ENCODE measurements at places on chromosomes 16 and 17.

DNA sequence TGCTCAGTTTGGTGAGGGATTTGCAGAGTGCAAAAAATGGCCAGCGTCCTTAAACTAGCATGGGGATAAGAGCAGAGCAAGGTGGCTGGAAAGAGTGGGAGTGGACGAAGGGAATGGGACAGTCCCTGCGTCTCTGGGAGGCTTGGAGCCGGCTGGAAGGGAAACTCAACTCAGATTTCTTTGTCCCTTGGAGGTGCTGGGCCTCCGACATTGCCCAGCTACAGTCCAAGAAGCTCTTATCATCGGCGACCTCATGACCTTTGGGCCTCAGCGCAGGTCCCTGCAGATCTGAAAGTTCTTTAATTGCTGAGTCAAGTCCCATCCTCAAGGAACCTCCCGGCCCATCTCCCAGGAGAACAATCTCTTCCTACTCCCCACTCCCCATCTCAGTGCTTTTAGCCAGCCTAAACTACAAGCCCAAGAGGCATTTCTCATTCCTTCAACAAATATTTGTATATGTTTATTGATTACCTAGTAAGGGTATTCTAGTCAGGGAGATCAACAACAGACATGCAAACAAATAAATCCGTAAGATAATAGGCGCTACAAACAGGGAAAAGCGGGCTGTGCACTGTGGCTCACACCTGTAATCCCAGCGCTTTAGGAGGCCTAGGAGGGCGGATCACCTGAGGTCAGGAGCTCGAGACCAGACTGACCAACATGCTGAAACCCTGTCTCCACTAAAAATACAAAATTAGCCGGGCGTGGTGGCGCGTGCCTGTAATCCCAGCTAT, 985 bp upstream of the TMEM107 start:
- no peak for DNase-seq

GRCh38 chr17:20191056-20191455, 181.9 kb downstream of the SPECC1 start:
- no peak for DNase-seq

DNA sequence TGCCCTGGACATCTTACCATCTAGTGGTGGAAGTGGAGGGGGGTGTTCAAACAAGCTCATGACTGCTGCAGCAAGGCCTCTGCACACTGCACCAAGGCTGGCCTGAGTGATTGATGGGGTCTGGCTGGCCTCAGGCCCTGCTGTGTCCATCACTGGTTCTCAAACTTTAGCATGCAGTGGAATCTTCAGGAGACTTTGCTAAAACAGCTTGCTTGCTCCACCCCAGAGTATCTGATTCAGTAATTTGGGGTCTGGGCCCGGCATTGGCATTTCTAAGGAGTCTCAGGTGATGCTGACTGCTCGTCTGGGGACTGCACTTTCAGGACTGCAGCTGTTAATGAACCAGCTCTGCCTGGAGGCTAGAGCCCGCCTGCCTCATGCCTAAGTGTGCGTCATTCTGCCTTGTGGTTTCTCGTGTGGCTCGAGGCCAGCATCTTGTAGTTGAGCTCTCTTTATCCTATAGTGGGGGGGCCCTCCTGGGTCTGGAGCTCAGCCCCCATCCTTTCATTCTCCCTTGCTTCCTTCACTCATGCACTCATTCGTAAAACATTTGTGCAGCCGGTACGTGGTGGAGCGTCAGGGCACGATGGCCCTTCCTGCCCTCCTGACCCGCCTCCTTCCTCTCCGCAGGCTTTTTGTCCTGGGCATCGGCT, 4.1 kb downstream of the MGAT5B start:
- DNase-seq: no peak

GRCh38 chr16:20347666-20348364, 4.7 kb downstream of the UMOD start:
- no peak for DNase-seq

DNA sequence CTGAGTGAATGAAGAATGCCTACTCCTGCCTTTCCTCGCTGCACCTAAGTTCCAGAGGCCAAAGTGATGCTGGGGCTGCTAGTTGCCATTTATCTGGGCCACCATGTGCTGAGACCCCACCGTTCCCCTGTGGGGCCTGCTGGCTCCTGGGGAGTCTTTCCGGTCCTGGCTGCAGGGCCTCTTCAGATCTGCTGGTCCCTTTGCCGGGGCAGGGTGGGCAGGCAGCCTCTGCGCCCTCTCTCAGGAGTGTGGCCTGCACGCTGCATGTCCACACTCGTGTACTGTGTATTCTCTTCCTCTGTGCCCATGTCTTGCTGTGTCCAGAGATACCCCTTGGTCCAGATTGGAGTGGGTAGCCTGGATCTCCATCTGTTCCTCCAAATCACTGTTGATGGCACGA, 151.8 kb upstream of the MED13 start:
- no peak for DNase-seq

Data from stimulated activated CD8-positive, alpha-beta memory T cell treated with anti-CD3 and anti-CD28 coated beads, Interleukin-15, amount 100 ng/mL, for 24 hours (primary cell).